ENCODE measurements at places on chromosomes 1 and 21.
A peak's percentile ranks its signal among the peaks of the same experiment; 100 is the strongest.

GRCh38 chr1:174623324-174624035 lies 175.7 kb downstream of the GPR52 start:
- DNase-seq, result no peak

DNA sequence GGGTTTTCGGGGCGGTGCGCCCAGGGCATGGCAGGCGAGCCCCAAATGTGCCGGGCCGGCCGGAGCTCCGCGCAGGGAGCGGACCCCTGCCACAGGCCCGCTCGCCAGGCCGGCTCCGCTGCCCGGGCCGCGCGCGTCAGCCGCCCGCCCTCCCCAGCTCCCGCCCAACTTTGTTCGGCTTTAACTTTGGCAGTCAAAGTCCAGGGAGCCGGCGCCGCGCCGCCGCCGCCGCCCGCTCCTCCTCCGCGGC lies 488 bp downstream of the SLC35D1 start:
- DNase-seq, result no peak

DNA sequence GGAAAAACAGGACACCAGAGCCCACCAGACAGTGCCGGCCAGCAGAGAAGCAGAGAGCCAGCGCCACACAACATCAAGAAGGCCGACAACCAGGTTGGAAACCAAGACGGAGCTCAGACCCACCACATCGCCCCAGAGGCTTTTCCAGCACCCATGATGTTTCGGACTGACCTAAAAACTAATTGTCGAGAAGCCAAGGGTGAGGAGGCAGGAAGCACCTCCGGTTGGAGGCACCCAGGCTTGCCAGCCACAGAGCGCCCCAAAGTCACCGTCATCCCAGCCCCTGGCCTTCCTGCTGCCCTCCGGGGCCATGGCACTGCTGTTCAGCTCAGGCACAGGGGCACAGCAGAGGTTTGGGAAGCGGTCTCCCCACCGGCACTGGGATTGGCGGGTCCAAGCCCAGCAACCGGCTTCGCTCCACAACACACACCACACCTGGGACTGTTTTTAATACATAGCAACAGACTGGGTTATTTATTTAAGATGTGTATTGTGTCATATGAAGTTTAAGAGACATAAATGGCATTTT lies 67.2 kb downstream of the SLC37A1 start:
- no peak for DNase-seq

DNA sequence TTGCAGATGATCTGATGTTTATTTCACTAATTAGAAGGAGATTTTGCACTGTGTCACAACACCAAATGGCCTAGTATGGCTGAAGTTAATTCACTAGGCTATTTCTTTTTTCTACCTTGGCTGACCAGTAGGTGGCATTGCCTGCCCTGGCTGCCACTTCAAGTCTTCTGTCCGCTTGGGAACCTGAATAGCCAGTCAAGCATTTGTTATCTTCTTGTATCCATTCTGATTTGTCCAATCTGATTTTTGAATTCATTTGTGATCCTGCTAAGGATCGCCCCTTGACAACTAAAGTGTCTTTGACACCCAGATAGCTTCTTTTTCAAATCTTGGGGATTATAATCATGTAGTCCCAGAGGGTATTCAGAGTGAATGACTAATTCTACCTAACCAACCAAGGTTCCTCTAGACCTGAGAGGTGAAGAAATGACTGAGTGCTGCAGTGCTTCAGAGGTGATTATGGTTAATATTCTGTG lies 99.4 kb downstream of the GIPC2 start:
- peak; percentile 67 for DNase-seq

DNA sequence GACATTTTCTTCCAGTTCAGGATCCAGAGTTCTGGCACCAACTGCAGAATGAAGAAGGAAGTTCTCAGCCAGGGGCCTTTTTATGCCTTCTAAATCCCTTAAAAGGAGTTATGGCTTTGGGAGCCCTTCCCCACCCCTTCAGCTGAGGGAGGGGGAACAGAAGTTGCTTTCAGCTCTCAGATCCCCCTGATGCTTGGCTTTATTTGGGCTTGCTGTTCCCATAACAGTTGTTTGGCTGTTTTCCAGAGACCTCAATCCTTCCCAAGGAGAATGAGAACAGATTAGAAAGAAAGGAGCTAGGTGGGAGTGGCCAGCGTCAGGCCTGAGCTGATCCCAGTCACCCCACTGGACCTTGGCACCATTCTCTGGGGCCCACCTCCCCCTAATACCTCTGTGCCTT lies at the start of gene RPE65:
Gene RPE65 (minus strand): TSS at position 54 of the 400 bp plus-strand sequence. CDS start 49 bp downstream, at position 5.
- no peak for DNase-seq

GRCh38 chr1:54995835-54996234 lies 2.9 kb upstream of the BSND start:
- DNase-seq, result no peak

DNA sequence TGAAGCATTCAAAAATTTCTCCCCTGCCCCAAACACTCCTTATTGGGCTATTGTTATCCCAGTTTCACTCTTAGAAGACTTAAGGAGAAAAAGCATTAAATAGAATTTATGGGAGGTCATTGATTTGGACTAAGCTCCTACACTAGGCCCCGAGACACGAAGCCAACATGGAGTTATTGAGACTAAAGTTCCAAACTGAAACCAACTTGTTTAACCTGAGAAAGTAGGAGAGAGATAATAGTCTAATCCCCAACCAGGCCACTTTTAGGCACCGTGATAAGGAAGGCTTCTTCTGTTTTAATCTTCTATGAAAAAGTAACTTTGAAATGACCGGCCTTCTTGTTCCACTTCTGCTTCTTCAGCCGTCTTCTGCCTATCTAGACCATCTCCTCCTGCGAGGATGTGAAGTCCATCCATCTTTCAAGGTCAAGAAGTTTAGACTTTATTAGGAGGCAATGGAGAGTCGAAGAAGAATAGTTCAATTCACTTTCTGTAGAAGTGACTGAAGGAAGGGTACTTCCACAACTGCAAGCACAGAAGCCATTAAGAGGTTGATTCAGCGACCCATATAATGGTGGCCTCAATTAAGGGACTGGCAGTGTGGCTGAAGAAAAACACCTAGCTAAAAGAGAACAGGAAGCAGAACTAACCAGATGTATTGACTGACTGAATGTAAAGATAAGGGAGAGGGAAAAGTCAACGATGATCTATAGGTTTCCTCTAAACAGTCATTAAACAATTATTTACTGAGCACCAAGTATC lies 428.8 kb downstream of the SMYD3 start:
- DNase-seq, result peak; percentile 81

- DNase-seq, result no peak
Measured at GRCh38 chr1:161131523-161132409, 701 bp downstream of the DEDD start.

All from KBM-7 (cell line).